ENCODE measurements at places on chromosomes 4 and X.

DNA sequence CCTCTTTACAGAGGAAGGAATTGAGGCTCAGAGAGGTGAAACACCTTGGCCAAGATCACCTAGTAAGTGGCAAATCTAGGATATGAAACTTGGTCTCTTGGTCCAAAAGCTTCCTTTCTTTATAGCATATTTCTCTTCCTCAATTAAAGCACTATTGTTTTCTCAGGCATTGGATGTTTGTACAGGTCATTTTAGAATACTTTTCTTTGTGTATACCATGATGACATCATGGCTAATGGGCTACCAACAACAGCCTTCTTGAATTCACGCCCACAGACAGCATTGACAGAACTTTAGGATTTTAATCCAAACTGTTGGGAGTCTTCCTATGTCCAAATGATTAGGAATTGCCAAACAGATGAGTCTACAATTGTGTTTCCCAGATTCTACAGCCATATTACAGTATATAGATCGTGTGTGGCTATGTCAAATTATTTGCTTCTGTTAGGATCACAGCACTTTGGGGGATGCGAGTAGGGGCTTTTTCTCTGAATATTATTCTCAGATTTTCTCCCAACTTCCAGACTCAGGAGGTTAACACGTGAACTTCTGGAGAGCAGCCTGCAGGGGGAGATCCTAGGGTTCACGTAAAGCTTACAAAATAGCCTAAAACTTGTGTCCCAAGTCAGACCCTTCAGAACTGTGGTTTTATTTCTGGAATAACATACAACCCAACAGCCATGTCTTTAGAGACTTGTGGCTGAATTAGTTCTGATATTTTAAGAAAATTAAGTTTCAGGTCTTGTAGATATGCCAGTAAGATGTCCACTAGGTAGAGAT lies 191.8 kb downstream of the SHROOM3 start:
- DNase-seq, result no peak

DNA sequence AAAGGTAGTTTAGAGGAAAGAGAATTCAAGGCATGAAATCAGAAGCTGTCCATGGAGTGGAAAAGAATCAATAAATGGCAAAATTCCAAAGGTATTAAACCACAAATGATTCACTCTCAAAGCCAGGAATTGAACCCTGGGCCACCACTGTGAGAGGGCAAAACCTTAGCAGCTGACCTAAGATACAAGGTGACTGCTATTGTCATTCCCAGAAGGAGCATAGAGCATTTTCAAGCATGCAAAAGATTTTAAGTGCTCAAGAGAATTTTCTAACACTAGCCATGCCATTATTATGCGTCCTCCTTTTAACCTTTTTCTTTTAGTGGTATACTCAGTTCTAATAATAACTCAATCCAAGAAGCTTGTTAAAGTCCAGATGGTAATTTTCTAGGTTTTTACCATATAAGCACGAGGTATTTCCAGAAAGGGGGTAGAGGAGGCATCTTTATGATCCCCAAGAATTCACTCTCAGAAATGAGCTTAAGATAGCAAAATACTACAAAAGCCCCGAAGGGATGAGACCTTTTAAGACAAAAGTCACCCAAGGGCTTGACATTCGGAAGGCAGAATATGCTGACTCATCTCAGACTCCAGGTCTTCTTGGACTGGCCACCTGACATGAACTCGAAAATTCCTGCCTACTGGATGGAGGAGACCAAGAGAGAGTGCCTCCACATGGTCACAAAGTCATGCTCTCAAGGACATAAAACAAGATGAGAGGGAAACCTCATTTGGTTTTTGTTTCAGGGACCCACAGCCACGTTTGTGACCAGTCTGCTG lies 13.8 kb upstream of the PAGE5 start:
- DNase-seq, result no peak

GRCh38 chrX:46912098-46912602 lies at the start of gene JADE3:
JADE3 (plus strand) TSS chrX:46912421; CDS start chrX:46984895, 72,474 bp downstream.
- no peak for DNase-seq

DNA sequence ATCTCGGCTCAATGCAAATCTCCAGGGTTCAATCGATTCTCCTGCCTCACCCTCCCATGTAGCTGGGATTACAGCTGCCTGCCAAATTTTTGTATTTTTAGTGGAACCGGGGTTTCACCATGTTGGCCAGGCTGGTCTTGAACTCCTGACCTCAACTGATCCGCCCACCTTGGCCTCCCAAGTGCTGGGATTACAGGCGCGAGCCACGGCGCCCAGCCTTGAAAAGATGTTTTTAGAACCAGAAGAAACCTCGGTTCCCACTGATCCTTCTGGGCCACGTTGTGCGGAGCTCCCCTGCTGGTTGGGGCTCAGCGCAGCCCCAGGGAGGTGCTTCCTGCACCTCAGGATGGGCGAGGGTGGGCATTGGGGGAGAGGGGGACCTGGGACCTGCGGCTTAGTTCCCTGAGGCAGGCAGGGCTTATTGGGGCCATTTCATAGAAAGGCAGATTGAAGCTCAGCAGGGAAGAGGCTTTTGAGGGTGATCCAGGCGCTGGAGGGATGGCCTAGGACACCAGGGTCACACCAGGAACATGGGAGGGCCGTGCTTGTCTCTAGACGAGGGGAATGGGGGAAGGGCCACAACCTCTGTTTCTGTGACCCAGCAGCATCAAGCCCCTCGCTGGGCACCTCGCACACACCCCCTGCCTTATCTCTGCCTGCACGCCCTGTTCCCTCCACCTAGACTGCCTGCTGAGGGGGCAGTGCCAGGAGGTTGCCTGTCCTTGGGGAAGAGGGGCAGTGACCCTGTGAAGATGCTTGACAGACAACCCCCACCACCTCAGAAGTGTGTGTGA lies 6.3 kb upstream of the ADD1 start:
- DNase-seq, result no peak

DNA sequence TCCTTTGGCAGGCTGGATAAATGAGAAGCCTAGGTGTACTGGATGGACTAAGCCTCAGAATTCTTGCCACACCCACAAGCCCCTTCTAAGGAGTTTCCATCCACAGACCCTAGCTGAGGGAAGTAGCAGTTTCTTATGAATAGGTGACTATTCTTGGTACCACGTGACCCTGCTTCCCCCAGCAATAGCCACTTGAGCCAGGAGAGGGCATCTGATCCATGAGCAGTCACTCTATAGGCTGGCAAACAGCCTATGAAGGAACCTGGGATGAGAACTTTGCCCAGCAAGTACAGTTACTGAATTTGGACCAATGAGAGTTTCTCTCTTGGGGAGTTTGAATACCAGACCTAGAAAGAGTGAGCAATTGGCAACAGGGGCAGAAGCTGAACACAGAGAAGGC lies 84.0 kb downstream of the RTL9 start:
- no peak for DNase-seq

GRCh38 chrX:37653397-37654085 lies 32.0 kb upstream of the XK start:
- no peak for DNase-seq

DNA sequence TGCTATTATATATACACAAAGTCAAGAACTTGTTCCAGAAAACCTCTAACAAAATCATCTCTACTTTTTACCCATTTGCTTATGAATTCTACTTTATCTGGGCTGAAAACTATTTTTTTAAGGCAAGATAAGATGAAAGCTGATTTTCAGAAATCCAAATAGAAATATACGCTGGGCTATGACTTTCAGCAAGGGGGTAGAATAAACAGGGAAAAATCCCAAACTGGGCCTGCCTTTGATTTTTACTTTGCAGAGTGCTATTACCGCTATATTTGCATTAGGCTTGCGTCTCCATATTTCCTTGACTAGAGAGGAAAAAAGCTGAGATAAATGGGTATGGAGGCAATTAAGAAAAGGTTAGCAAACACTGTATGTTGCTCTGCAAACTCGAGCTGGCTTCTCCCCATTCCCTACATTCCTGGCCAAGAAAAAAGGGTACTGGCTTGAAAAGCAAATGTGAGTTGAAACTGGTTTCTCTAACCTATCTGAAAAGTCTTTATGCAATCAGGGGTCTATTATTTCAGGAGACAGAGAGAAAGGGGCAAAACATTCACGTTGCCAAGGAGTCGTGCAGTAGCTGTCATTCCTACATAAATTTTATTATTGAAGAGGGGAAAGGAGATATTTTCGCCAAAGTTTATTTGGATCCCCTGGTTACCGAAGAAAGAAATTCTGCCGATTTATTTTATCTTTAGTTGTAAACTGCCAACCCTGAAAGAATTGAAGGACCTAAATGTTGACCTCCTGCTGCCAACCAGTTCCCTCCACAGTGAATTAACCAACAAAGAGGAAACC lies 2.2 kb downstream of the TMEM47 start:
- no peak for DNase-seq

- no peak for DNase-seq
Observed at GRCh38 chrX:121256647-121257046, 209.2 kb downstream of the GLUD2 start.

- no peak for DNase-seq
Observed at GRCh38 chrX:111850975-111851374, 25.0 kb upstream of the TRPC5OS start.

DNA sequence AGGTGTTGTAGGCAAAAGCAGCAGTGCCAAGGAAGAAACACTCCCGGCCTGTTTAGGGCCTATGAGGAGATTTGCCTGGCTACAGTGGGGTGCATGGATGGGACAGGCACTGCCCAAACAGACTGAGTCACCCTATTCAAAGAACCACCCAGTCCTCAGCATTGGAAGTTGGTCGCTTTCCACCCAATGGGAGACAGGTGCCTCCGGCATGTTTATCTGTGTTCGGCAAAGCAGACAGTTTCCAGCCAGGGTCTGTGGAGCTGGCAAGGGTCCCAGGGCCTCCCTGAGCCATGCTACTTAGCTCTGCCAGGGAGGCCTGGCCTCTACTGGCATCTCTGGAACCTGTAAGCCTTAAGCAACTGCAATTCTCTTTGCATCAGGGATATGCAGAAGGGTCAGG lies 165.1 kb upstream of the ATP6AP2 start:
- DNase-seq, result no peak

DNA sequence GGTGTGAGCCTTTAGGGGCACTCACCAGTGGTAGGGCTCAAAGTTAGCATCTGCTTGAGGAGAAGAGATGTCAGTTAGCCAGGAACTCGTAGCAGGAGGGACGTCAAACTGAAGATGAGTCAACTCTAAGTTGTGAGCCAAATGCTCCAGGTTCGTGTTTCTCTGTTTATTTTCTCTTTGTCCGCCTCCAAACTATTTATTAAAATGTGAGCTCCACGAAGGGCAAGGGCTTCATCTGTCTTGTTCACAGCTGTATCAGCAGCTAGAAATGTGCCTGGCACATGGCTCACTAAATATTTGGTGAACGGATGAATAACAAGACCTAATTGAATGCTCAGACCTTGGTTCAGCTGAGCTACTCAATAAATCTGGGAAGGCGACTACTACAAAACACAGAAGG lies 248.9 kb downstream of the BCOR start:
- DNase-seq, result no peak

- no peak for DNase-seq
Observed at GRCh38 chr4:93127489-93127888, 701.1 kb upstream of the ATOH1 start.

DNA sequence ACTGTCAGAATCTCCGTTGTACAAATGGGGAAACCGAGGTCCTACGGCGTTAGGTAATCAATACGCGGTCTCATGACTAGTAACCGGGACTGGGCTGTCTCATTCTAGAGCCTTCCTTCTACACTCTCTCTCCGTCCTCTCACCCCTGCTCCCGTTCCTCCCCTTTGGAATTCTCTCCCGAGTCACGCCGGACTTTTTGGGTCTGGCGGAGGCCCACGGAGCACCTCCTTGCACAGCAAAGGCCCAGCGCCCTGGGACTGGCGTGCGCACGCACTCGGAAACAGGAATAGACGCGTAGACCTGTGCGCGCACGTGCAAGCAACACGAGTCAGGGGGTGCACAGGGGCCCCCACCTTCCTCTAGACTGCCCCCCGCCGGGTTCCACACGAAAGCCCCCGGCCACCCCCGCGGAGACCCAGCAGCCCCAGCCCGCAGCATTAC lies 361 bp downstream of the QDPR start:
- peak; percentile 11 for DNase-seq

DNA sequence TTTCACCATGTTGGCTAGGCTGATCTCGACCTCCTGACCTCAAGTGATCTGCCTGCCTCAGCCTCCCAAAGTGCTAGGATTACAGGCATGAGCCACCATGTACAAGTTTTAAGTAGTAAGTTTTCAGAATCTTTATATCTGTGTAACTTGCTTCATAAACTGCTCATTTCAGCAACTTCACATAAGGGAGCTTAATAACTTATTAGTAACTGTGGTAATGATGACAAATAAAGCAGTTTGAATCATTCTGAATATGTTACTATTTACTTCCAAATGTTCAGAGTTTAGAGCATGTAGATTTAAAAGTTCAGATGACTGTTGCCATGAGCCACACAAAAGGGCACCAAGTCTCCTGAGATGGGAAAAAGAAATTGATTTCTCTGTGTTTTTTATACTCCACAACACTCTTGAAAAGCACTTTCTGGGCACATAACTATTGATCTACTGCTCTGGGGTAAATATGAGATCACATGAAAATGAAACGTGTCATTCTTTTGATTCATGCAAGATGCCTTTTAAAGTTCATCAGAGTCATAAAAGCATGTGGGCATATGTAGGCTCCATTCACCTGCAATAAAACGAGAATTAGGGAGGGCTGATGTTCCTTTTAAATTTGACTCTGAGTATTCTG lies 14.1 kb upstream of the CA5B start:
- DNase-seq, result no peak

- DNase-seq, result no peak
Observed at GRCh38 chr4:168480931-168481611, 779 bp upstream of the DDX60L start.

DNA sequence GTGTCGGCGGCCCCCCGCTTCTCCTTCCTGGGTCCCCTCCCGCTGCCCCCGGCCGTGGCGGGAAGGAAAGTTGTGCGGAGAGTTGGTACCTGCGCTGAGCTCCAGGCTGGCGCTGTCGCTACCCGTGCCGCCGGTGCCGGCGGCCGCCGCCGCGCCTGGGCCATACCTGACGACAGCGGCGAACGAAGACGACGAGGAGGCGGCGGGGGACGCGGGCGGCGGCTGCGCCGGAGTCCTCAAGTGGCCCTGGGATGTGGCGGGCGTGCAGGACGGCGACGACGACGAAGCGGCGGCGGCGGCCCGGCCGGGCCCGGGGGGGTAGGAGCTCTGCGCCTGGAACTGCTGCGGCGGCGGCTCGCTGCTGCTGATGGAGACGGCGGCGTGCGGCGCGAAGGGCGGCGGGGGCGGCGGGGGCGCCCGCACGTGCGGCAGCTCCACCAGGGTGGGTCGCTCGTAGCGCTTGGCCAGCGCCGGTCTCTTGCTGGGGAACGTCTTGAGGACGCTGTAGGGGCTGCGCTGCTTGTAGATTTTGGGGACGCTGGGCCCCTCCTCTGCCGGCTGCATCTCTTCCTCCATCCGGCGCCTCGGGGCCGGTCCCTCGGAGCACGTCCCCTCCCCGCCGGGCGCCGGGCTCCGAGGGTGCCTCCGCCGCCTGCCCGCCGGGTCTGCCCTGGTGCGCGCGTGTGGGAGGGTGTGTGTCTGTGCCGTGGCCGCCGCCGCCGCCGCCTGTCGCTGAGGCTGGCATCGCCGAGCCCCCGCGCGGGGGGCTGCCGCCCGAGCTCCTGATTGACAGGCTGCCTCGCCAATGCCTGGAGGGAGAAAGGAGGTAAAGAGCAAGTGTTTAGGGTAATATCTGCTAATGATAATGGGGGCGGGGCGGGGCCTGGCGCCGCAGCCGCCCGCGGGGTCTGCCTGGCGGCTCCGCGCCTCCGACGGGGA lies 618 bp downstream of the BEND4 start:
- DNase-seq, result peak; percentile 39

GRCh38 chrX:49039598-49040375 lies 3.4 kb downstream of the TFE3 start:
- peak; percentile 29 for DNase-seq

GRCh38 chr4:142696334-142697122 lies 149.6 kb downstream of the INPP4B start:
- no peak for DNase-seq

- DNase-seq, result no peak
Observed at GRCh38 chrX:82658492-82658891, 849.6 kb upstream of the POU3F4 start.

Measured in stimulated activated CD8-positive, alpha-beta memory T cell treated with anti-CD3 and anti-CD28 coated beads, Interleukin-4, amount 100 ng/mL, for 4 hours (primary cell).